RPMI8226 (cell line): ENCODE measurements at places on chromosomes 5 and 9.

GRCh38 chr9:77896938-77897667 lies 134.5 kb downstream of the GNAQ start:
- no peak for DNase-seq

DNA sequence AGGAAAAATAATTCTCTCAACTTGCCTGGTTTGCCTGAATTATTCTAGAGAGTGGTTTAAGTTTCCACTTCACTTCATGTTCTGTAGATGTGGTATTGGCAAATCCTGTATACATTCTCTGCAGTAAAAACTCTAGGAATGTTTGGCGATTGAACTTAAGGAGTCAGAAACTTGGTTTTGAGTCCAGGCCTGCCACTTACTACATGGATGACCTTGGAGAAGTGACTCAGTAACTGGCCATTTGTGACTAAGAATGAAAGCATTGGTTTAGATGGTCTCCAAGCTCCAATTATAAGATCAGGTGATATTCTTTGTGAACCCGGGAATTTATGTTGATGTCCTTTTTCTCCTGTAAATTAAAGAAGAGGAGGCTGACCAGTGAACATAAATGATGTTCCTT lies 233.8 kb downstream of the GAS1 start:
- no peak for DNase-seq

- no peak for DNase-seq
Observed at GRCh38 chr9:114005371-114006154, 72.5 kb downstream of the AMBP start.

DNA sequence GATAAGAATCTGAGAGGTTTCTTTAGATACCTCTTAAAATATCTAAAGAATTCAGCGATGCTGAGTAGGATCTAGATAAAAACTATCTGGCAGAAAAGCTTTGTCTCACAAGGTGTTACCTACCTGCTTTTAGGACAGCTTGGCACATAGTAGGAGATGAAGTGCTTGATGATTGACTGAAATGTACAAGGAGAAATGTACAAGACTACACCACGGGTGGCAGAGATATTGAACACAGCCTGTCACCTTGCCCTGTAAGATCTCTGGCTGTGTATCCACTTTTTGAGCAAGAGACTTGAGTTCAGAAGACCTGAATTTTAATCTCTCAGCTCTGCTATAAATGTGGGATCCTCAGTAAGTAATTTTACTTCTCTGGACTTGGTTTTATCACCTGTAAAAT lies 15.7 kb downstream of the ALDOB start:
- DNase-seq, result no peak

DNA sequence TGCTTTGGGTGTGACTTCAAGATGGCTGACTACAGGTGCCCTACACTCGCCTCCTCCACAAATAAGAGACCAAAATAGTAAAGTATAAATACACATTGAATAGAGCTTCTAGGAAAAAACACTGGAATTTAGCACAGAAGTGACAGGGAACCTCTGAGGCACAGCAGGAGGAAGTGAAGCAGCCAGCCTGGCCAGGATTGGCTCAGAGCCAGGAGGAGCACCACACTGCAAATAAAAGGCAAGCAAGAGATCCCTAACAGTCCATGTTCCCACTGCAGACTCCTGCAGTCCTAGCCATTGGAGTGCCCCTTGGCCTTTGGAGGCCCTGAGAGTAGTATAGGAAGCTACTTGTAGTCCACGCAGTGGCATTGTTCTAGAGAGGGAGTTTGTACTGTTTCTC lies 186.7 kb upstream of the TLX3 start:
- peak; percentile 12 for DNase-seq

DNA sequence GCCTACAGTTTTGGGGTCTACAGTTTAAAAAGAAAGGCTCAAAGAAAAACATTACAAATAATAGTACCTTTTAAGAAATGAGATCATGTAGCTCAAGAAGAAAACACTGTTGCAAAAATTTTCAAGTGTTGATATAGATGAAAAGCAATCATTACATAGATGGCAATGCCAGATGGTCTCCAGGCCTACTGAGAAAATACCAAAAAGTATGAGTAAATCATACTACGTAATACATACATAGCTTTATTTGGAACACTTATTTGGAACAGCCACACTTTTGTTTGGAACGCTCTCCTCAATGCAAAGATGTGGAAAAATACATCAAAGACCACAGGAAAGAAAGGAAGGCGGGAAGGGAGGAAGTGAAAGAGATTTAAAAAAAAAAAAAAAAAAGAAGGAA lies 44.1 kb downstream of the MARCHF11 start:
- no peak for DNase-seq

GRCh38 chr5:91586232-91586631 lies 203.1 kb upstream of the ARRDC3 start:
- DNase-seq, result no peak

DNA sequence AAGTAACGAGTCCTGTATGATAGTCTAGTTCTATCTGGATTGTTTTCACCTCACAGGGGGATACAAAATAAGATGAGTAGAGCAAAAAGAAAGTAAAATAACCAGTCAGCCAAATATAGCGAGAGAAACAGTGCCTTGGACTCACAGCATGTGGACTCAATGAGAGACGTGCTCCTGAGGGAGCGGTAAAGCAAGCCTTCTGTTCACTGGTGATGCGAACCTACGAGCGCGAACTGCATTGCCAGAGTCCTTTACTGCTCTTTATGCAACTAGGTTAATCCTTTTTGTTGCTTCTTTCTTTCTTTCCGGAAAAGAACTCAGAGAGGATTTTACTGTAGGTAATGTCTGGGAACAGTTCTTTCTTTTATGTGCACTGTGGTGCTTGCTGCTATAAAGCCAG lies 132.7 kb downstream of the ANXA1 start:
- DNase-seq, result no peak

DNA sequence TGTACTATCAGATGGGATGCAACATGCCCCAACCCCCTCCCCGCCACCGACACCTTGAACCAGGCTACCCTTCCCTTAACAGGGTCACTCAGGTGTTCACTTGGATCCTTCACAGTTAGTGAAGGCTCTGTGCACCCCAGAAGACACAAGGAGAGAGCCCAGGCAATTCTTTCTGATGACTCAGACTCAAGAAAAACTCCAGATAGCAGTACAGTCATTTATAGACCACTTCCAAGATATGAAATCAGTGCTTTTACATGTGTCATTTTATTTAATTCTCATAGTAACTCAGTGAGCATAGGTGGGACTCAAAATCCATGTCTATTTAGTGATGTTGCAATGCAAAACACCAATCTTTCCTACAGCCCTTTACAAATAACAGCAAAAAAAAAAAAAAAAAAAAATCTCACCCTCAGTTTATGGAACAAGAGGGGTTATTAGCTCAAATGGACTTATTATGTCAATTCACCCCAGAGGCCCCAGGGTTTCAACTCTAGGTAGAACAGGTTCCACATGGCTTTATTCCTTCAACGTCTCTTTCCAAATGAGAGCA lies 71.9 kb downstream of the FOXD1 start:
- no peak for DNase-seq

DNA sequence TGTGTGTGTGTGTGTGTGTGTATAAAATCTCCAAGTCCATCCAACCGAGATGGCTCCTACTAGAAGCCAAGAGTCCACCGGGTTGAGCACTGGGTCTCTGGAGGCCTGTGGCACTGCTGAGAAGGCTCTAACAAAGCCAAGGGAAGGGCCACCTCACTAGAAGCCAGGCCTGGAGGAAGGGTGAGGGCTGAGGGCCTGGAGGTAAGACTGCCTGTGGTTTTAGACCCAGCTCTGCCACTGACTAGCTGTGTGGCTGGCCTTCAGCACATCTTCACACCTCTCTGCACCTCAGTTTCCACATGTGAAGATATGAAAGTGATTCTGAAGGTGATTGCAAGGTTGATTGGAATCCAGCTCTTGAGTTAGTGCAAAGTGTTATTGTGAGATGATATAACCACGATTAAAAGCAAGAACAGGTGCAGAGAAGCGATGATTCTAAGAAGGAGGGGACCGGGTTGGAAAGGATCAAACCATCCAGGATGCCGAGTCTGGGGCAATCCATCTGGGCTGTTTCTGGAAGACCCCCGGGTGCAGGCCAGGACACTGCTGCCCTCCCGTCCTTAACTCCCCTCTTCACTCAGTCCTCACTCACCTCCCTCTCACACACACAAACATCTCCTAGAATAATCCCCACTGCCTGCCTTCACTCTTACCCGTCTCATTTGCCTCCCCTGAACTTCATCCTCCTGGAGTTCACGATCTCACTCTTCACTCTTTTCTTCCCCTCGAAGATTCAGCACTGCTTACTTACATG lies 2.3 kb downstream of the IL4 start:
- no peak for DNase-seq

- DNase-seq, result no peak
Observed at GRCh38 chr9:109939698-109940342, 159.8 kb downstream of the PALM2AKAP2 start.

DNA sequence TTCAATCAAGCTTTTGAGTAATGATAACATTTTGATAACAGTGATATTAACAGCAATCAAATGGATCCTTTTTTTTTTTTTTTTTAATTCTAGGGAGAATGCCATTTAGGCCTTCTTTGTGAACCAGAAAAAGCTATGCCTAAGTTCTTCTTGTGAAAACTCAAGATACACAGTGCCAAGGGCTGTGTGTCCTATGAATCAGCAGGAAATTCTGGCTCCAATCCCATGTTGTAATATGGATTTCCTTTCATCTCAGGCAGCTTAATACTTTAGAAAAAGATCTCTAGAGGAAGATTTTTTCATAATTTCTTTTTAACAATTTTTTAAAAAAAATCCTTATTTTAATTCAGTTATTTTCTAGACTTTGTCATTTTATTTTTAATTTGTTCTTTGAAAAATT lies 96.1 kb downstream of the NUDT12 start:
- DNase-seq, result no peak
